HEK293T (cell line): ENCODE measurements at places on chromosomes 2 and 18.

DNA sequence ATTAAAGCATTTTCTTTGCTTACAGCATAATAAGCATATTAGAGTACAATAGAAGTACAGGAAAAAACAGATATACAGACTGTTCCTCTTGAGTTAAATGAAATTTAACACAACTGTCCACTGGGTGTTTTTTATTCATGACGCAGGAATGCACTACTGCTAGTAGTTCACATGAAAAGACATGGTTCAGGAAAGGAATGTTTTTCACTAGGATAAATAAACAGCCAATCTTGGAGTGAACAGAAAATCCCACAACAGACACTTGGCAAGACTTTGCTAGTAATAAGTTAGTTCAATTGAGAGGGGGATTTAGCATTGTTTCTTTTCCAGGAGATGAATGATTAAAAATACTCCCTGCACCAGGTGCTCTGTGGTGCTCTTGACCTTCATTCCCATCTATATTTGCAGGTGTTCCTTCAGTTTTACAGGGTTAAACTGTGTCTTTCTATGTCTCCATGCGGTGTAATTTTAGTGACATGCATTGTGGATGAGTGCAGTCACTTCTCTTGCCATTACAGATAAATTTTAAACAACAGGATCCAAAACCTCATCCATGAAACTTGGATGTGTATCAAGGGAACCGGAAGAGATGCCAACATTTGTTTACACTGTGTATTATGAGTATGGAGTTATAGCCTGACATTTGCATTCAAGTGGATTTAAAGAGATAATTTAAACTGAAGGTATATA lies 796.6 kb downstream of the DSC3 start:
- no peak for DNase-seq

DNA sequence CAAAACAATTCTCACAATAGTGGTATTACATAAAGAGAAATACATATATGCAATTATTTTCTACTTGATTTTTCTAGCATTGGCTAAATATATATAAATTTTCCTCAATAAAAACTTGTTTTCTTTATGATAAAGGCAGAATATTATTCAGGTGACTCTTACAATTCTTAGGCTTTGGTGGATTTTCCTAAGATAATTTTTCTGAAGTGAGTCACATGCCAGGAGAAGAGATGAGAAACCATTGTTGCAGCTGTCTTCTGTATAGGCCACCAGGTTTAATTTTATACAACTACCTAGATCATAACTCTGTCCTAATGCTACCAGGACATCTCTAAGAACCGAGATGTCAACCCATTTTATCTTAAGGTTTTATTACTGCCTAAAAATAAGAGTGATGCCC lies 552.4 kb upstream of the CDH2 start:
- no peak for DNase-seq

DNA sequence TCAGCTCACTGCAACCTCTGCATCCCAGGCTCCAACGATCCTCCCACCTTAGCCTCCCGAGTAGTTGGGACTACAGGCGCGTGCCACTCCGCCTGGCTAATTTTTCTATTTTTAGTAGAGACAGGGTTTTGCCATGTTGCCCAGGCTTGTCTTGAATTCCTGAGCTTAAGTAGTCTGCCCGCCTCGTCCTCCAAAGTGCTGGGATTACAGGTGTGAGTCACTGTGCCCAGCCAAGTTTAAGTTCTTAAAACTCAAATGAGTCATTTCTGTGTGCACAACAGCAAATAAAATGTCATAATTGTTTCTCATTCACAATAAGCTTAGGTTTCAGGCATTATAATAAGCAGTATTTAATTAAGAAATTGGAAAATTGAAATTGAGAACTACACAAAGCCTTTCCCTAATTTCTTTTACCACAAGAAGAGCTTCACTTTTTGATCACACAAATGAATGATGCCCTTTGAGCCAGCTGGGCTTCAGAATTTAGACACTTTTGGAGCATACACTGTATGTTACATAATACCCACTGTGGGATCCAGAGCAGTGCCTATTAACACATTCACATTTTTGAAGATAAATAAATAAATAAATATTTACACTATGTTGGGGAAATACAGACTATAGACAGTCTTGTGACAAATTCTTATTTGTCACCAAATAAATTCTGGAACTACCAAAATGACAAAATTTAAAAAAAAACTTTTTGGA lies 8.6 kb upstream of the ME2 start:
- no peak for DNase-seq

DNA sequence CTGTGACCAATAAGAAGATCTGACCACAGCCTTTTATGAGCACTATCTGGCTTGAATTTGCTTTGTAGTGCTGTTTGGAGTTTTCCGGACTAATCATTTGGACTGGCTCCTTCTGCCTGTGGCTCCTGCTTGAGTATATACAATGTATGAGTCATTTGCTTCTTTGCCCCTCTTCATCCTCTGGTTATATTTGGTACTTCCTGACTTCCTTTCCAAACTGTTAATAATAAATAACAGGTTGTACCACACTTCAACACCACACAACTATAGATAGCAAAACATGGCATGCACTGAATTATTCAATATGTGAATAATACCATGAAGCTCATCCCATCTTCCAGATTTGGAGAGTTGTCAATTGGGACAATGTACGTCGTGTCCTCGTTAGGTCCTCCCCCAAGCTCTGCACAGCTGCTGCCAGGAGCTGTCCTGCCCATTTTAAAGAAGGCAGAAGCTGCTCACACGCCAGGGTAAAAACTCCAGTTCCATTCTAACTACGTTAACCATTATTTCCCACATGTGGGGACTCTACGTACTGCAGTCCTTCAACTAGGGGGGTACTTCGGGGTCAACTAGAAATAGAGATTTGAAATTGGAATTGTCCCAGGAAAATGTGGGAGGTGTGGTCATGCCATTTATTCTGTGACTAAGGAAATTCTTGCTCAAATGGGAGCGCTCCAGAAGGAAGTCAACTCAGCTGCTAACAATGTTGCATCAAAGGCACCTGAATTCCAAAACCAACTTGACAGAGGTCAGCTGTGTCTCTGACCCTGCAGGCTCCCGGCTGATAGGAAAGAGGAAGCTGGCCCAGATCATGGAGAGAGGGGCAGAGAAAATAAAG lies 38.1 kb downstream of the ST8SIA5 start:
- DNase-seq = no peak

GRCh38 chr2:239763433-239764097 lies 261.6 kb downstream of the NDUFA10 start:
- no peak for DNase-seq

DNA sequence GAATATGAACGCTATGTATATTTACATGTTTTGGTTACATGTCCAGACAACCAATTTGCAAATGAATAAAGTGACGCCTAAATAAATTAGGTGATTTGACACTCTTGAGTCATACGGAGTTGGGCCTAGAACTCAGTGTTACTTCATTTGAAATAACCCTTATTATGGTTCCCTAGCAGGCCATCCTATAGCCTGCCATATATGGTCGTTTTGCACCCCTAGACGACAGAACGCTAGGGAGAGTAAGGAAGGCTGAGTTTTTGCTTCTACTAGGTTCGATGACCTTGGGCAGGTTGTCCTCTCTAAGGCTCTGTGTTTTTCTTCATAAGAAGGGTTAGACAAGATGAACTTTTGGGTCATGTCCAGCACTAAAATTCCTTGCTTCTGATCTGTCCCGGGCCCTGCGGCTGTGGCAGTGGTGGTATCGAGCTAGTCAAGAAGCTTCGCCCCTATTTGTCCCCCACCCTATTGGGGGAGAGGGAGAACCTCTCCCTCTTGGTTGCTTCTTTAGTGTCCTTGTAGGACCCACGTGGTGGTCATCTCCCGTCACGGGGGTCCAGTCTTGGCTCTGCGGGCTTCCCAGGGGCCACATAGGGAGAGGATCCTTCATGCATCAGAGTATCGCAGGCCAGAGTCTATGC lies 574 bp upstream of the EML4 start:
- DNase-seq = no peak

GRCh38 chr2:160388464-160389263 lies 104.9 kb downstream of the RBMS1 start:
- DNase-seq = no peak

DNA sequence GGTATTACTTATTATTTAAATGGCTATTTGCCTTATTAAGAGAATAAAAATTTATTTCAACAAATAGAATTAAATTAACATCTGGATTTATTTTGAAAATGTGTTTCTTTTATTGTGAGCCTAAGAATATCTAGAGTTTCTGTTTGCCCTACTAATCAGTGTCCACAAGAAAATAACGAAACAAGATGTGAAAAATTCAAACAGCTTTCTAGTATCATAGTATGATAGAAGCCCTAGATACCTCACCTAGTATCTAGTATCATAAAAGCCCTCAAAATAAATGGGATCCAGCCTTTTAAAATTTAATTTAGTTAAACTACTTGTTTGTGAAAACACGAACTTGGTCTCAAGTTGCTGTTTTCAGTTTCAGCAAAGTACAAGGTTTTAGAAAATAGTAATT lies 13.7 kb upstream of the SLC40A1 start:
- DNase-seq = no peak

DNA sequence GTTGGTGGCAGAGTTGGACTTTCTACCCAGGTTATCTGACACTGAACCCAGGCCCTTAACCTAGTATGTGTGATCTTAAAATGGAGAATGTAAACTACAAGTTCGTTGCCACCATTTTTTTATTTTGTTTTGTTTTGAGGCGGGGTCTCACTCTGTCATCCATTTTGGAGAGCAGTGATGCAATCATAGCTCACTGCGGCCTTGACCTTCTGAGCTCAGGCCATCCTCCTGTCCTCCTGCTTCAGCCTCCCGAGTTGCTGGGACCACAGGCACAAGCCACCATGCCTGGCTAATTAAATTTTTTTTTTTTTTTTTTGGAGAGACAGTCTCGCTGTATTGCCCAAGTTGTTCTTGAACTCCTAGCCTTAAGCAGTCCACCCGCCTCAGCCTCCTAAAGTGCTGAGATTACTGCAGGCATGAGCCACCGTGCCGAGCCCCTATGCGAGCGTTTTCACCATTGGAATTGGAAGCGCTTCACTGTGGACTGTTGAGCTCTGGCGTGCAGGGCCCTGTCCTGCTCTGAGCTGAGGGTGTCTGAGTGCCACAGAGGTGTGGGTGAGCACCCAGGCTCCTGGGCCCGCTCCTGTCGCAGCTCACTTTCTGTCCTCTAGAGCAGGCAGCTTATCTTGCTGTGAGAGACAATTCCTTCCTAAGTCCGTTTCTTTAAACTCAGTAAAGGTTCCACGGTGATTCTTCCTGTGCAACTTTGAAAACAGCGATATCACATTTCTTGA lies 186.9 kb downstream of the LDLRAD4 start:
- no peak for DNase-seq

GRCh38 chr18:45865466-45865865 lies 40.0 kb downstream of the SIGLEC15 start:
- no peak for DNase-seq

- DNase-seq = peak; percentile 44
Observed at GRCh38 chr18:57959278-57959677, 84.7 kb upstream of the NEDD4L start.

DNA sequence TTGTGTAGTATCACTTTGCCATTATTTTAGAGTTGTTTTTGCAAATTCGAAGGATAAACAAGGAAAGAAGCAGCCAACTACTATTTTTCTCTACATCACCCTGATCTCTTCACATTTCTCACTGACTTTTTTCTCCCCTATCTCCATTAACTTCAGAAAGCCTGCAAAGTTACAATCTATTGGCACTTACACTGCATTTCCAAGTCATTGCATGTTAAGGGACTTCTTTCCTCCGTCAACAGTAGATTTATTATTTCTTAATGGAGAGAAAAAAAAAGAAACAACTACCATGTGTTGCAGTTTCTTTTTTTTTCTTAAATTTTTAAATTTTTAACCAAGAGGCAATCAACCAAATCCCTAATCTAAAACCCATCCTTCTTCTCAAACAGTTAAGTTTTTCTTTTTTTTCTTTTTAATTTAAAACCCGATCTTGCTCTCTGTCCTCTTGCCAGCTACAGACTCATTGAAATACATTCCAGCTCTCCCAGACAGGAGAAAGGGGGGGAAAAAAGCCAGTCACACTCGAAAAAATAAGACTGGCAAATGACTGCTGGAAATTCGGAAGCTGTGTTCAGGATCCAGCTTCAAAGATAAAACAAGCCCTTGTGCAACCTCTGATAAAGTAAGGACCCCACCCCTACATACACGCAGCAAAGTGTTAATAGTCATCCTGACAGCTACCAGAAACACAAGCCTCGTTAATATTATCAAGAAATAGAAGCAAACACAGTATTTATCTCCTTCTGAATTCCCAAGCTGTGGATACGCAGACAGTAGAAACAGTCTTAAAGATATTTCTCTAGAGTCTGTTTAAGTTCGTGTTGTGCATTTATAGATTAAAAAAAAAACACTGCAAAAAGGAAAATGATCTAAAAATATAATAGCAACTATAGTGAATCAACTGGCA lies 1.3 kb downstream of the LRRTM4 start:
- no peak for DNase-seq

- DNase-seq = no peak
Observed at GRCh38 chr2:114550364-114550763, 107.9 kb downstream of the DPP10 start.

- no peak for DNase-seq
Observed at GRCh38 chr18:77020561-77020960, 112.0 kb downstream of the MBP start.

- DNase-seq = no peak
Observed at GRCh38 chr2:96175951-96176350, 30.7 kb upstream of the DUSP2 start.

DNA sequence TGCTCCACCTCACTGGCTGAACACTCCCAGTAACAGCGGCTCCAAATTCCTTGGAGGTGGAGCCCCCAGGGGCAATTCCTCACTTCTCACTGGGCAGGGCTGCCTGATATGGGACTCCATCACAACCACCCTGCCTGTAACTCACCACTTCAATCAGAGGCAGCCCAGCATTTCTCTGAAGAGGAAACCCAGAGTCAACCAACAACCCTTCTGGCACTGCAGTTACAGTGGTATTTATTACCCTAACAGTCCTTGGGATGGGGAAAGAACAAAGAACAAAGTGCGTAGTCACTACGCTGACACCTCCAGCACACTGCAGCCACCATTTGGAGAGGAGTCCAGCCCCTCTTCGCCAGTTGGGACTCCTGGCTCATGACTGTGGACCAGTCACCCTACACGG lies 85.7 kb upstream of the GALNT13 start:
- no peak for DNase-seq

- no peak for DNase-seq
Observed at GRCh38 chr18:12944709-12945108, 3.1 kb upstream of the SEH1L start.

DNA sequence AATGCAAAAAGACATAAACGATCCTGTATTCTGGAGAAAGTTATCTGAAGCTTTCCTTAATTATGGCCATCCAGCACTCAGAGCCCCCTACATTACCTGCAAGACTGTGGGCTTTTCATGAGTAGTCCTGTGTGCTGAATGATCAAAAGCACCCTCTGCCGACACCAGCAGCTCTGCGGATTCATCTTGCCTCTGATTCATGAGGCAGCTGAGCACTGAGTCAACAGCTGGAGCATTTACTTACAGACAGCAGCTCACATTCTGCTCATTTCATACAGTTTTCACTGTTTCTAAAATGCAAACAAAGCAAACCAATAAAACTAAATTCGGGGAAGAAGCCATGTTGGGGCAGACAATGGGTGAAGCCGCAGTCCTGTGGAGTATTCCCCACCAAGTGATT lies 886.5 kb downstream of the CNTNAP5 start:
- DNase-seq = no peak

GRCh38 chr2:230678451-230678850 lies 34.2 kb upstream of the CAB39 start:
- DNase-seq = no peak
